Mononuclear cell (primary cell): ENCODE measurements at places on chromosomes 6 and 20. TPM values are rescaled to one million over a fixed set of nuclear protein-coding genes. Genes with fewer than 3 reads are reported as not detected.

The NFATC2 gene
- total RNA-seq, result 12.2 TPM

The KPNA5 gene
- total RNA-seq, result 53.0 TPM

The LY86 gene
- 64.5 TPM for total RNA-seq

The JAG1 gene
- 8.3 TPM for total RNA-seq

The PLN gene
- total RNA-seq, result 0.10 TPM
